ENCODE measurements at places on chromosomes 6 and 20.

- DNase-seq, result no peak
Measured at GRCh38 chr6:127459231-127459641, at the start of gene KIAA0408. TSS of gene KIAA0408 (minus strand) at chr6:127459389. CDS start at chr6:127453981, 5,408 bp downstream.

DNA sequence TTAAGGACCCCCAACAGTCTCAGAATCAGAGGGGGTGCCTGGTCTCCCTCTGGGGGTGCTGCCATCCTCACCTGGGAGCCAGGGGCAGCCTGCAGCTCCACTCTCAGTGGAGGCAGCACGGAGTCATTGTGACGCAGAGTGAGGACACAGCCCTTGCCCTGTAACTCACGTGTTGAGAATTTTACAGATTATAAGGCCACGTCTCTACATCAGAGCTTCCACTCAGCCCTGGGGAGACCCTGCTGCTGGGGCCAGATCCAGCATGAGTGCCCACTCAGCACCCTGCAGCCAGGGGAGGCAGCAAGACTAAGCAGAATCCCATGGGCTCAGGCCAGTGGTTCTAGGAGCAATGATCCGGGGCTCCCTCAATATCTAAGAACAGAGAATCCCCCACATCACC, 137.4 kb upstream of the AFDN start:
- no peak for DNase-seq

DNA sequence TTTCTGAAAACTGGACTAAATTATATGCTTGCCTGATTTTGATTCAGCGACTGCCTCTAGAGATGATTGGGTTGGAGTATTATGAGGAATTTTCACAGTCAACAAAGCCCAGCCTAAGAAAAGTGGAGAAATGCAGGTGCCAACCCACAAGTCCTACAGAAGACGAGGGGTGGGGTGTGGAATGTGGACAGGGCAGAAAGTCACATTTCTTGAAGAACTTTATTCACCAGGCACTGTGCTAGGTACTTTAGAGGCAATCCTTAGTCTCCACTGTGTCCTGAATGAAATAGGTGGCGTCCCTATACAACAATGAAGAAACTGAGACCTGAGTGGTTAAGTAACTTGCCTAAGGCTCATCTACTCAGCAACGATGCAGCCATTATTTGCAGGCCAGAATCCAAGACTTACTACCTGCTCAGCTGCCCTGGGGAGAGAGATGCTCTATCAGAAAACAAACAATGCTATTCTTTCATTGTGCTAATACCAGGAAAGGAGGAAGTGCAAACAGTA, 106.3 kb downstream of the RNF144B start:
- no peak for DNase-seq

GRCh38 chr20:34310481-34311117, 7.4 kb upstream of the AHCY start:
- DNase-seq, result no peak

DNA sequence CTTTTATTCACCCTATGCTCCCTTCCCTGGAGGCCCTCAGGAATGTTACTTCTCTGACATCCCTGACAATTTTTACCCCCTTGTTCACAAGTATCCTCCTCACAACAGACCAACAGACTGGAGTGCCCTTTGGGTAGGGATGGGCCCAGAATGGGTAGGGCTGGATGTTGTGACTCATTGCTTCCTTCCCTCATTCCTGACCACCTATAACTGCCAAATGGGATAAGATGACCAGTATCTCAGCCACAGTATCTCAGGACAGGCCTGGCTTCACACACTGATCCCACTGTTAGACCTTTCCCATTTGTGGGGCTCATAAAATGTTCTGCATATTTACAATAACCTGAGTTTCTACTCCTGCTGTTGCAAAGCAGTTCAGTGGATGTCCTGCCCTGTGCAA, 223.0 kb upstream of the LRFN2 start:
- no peak for DNase-seq

- no peak for DNase-seq
Measured at GRCh38 chr6:167541544-167541943, 216.7 kb downstream of the TTLL2 start.

DNA sequence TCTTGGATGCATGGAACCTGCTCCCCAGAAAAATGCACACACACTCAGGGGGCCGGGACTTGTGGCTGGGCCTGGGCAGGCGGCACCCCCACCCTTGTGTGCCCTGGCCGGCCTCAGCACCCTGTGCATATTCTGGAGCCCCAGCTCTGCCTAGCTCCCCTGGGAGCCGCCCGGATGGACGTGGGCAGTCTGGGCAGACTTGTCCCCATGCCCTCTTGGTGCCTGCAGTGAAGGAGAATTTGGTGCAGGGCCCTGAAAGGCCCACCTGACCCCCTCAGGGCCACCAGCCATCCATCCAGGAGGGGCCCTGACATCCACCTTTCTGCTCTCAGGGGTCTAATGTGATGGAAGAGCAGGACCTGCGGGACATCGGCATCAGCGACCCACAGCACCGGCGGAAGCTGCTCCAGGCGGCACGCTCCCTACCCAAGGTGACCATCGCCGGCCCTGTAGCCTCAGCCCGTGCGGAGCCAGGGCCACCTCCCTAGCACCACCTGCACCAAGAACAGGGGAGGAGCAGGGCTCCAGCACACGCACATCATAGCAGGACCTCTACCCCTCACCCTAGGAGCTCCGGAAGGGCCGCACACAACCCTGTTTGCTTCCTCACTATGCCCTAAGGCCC, 62.8 kb downstream of the TCP11 start:
- no peak for DNase-seq

DNA sequence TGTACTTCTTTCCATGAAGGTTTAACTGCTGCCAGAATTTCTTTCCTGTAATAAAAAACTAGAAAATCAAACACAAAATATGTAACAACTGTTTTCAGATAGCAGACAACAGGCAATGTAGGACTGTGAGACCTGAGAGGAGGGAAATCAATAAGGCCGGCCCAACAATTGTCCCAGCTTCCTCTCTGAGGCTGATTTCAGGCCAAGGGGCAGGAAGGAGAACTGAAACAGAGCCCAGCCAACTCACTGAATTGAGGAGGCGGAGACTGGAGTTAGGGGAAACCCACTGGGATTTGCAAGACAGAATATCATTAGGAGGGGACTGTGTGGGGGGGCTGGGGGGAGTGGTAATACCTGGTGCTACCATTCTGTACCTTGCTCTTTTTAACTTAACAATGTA, 42.2 kb downstream of the FLRT3 start:
- DNase-seq, result no peak

GRCh38 chr6:33143113-33143770, 49.0 kb downstream of the COL11A2 start:
- no peak for DNase-seq

- DNase-seq, result no peak
Measured at GRCh38 chr6:42709871-42710270, 12.5 kb downstream of the PRPH2 start.

DNA sequence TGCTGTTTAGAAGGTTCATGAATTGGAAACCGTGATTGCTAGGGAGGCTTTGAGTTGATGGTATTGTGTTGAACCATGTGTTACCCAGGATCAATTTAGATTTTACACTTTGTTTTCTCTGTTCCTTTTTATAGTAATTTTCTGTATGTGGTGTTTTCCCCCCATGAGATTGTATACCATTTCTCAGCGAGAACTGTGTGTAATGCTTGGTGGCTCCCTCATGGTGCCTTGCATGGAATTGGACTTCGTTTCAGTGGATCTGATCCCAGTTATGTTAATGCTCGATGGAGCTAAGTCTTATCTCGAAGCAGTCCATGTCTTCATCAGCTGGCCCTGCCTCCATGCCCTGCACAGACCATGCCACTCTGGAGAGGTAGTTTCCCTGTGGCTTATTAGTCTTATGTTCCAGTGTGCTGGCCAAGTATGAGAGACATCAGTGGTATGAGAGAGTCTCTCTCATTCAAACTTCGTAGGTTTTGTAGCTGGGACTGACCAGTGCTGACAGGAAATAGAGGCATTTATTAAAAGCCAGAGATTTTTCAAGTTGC, 18.7 kb downstream of the PTPN1 start:
- DNase-seq, result no peak

DNA sequence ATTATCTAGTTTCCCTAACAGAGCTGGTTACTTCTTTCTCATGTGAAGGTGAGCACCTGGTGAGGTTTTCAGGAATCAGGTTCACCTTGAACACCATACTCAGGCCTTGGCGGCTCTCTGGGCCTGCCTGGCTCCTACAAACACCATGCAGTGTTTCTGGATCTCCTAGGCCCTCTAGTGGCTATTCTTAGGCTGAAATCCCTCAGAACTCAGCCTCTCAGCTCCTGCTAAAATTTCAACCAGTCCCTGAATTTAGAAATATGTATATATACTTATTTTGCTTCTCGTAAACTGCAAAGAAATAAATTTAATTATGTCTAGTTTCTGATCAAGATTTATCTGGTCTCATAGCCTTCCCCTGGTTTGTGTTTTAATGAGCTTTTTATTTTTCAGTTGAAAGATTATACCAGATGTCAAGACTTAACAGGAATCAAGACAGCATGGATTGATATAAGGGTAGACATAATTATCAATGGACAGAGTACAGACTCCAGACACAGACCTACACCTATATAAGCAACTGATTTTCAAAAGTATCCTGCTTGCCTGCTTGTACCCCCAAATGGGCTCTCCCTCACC, 55.9 kb downstream of the ANKEF1 start:
- DNase-seq, result no peak

DNA sequence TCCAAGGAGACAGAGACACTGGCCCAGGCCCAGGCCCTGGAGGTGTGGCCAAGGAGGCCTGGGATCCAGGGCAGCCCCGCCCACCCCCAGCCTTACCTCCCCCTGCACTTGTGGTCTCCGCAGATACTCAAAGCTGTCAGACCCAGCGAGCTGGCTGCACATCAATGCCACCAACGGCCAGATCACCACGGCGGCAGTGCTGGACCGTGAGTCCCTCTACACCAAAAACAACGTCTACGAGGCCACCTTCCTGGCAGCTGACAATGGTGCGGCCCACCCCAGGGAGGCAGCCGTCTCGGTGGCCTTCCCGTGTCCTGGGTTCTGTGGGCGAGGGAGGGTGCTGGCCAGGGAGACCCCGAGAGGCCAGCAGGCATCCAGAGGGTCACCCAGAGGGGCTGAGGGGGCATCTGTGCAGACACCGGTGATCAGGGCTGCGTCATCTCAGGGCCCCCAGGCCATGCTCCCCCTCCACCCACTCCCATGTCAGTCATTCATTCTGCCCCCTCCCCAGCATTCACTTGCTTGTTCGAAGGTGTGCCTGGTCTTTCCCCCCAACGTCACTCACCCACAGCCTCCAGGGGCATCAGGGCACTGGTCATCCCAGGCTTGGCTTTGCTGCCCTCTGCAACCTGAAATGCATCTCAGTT, 141.3 kb downstream of the TAF4 start:
- no peak for DNase-seq

DNA sequence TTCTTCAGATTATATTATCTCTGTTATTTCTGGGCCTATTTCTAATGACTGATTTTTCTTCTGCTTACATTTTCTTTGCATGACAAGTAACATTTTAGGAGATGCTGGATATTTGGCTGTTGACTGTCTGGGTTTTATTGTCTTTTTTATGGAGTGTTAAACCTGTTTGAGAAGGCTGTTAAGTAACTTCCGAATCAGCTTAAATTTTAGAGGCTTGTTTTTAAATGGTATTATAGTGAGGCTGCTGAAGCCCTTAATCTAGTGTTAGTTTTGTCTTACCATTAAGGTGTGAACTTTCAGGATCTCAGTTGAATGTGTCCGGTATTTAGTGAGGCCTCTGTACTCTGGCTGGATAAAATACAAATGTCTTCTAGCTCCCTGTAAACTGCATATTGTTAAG, 109.8 kb downstream of the EYA4 start:
- DNase-seq, result no peak

DNA sequence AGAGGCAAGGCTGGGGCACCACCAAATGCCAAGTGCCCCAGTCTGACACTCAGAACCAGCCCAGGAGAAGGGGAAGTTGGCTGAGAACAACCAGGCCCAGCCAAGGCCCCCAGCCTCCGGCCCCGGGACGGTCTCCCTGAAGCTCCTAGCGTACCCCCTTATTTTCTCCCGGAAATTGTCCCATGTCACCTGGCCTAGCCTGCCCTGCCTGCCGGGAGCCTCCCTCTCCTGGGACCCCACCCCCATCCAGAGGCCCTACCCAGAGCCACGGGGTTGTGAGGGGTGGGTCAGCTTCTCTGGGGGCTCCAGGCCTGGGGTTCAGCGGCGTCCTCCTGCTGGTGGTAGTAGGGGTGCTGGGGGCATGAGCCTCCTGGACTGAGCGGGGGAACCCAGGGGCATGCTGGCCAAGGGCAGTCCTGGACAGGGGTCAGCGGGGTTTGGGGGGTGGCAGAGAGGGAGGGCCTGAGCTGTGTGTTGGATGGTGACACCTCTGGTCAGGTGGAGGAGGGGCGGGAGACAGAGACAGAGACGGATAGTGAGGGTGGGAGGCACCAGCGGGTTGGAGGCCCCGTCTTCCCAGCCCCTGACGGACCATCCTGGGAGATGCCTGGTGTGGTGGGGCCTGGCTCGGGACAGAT, 7.9 kb upstream of the SLCO4A1 start:
- DNase-seq, result no peak

DNA sequence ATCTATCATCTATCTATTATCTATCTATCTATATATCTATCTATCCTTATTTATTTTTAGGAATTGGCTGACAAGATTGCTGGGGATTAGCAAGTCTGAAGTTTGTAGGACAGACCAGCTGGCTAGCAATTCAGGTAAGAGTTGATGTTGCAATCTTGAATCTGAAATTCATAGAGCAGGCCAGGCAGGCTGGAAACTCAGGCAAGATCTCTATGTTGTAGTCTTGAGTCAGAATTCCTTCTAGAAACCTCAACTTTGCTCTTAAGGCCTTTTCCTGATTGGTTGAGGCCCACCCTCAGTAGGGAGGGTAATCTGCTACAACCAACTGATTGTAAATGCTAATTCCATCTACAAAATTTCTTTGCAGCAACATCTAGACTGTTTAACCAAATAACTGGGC, 19.2 kb downstream of the MAPK13 start:
- DNase-seq, result no peak

GRCh38 chr6:134416418-134417154, 98.7 kb upstream of the SGK1 start:
- DNase-seq, result no peak

- DNase-seq, result no peak
Measured at GRCh38 chr20:8205996-8206395, 73.9 kb downstream of the PLCB1 start.

- no peak for DNase-seq
Measured at GRCh38 chr20:45994761-45995493, 13.8 kb upstream of the MMP9 start.

GRCh38 chr6:96237638-96238347, 222.0 kb downstream of the FUT9 start:
- DNase-seq, result no peak

GRCh38 chr20:46349742-46350056, 41.4 kb upstream of the CDH22 start:
- no peak for DNase-seq

GRCh38 chr6:85435851-85436250, 14.0 kb upstream of the NT5E start:
- DNase-seq, result no peak

- no peak for DNase-seq
Measured at GRCh38 chr6:13233106-13233505, 95.2 kb downstream of the TBC1D7 start.

- DNase-seq, result no peak
Measured at GRCh38 chr20:51470907-51471411, 71.6 kb downstream of the NFATC2 start.

GRCh38 chr20:44187772-44188709, 1.1 kb upstream of the JPH2 start:
- DNase-seq, result no peak

GRCh38 chr6:148800536-148800935, 53.7 kb downstream of the UST start:
- DNase-seq, result no peak
